ENCODE measurements at places on chromosomes 2 and 18.

DNA sequence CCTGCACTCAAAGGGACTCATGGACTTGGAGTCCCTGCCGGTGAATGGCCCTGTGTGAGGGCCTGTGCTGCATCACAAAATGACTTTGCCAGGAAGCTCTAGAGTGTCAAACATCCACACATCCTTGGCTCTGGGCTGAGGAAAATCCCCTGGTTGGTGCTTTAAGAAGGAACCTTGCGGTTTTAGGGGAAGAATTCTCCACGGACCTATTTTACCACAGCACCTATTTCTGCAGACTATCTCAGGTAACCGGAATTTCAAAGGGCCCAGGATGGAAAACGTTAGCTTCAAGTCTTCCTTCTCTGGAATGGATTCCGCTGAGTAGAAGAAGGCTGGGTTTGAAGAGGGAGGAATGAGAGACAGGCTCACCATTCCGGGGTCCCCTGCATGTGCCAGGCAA is 166.2 kb downstream of the ALK start:
- DNase-seq, result no peak

DNA sequence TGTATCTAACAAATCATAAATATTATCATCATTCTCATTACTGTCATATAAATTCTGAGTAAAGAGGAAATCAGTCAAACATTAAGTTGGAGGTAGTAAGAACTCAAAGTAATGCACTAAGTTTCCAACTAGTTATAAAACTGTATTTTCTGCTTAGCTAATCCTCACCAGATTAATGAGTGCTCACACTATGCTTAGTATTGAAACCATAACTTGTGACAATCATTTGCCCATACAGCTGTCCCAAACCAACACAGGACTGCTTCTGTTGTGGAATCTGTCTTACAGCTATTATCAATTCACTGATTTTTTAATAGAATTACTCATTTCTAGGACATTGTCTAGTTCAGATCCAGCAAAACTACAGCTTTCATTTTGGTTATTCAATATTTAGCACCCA is 41.5 kb upstream of the TANK start:
- DNase-seq, result no peak

DNA sequence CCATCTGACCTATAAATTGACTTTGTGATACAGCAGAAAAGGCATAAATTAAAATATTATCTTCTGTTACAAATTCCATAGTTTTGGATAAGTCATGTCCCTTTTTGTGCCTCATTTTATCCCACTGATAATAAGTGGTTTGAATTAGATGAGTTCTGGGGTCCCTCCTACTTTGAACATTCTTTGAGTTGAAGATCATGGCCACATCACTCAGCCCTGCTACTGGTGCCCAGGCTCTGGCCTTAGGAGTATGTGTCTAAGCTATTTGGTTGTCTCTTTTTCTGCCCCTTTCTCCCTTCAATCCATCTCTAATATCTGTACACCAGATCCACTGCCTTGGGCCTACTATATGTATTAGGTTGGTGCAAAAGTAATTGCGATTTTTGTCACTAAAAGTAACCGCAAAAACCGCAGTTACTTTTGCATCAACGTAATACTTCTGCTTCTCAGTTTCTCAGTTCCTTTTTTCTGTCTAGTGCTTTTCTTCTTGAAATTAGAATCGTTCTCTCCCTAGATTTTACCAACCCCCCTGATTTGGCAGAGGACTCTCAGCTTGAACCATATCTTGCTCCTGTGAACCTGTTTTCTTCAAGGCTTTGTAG is 362.5 kb upstream of the TNP1 start:
- DNase-seq, result no peak

GRCh38 chr2:96233880-96234316 is 25.3 kb upstream of the STARD7 start:
- no peak for DNase-seq

DNA sequence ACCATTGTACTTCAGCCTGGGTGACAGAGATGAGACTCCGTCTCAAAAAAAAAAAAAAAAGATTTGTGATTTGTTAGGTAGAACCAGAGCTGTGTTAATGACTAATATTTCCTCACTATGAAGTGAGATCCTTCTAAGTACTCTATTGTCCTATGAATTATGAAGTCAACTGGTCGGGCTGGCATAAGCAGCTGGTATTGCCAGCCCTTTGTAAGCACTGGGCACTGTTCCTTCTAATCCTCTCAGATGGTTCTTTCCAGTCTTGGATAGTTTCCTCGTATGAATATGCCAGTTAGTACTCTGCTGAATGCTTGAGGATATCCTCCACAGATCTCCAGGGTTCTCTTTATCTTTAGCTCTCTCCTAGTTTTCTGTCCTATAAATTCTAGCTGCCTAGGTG is 223.1 kb upstream of the SP5 start:
- DNase-seq, result no peak

- no peak for DNase-seq
These were observed 891 bp downstream of the CAB39 start for GRCh38 chr2:230713331-230714135.

GRCh38 chr2:15047184-15047583 is 414.7 kb downstream of the LRATD1 start:
- no peak for DNase-seq

- no peak for DNase-seq
These were observed 97.2 kb downstream of the DTNA start for GRCh38 chr18:34807106-34807796.

GRCh38 chr18:60925892-60926291 is 407.3 kb upstream of the CDH20 start:
- no peak for DNase-seq

GRCh38 chr2:119174993-119175347 is 16.4 kb upstream of the C1QL2 start:
- DNase-seq, result no peak

GRCh38 chr2:240739797-240740196 is 48.1 kb downstream of the AQP12A start:
- DNase-seq, result no peak

DNA sequence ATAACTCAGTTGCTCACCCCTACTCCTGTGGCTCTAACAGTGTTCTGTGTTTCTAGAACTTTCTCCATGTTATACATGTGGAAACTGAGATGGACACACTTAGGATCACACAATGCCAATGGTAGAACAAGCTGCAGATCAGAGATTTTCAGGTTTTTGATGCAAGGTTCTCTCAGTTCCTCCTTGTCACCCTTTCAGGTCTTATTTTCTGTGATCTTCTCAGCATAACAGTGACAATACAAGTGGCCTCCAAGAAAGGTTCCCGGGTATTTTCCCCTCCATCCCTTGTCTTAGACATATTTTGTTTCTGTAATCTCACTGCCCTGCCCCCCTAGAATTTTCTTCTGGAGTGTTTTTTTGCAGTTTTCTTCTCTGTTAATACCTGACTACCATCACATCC is 6.2 kb upstream of the MGAT5 start:
- DNase-seq, result no peak

DNA sequence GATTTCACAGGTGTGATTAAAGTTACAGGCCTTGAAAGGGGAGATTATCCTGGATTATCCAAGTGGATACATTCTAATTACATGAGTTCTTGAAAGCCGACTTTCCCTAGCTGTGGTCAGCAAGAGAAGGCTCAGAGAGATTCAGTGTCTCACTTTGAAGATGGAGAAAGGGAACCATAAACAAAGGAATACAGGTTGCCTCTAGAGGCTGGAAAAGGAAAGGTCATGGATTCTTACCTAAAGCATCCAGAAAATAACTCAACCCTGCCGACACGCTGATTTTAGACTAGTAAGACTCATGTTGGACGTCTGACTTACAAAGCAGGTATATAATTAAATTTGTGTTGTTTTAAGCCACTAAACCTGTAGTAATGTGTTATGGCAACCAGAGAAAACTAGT is 1095.7 kb upstream of the ZEB2 start:
- DNase-seq, result no peak

DNA sequence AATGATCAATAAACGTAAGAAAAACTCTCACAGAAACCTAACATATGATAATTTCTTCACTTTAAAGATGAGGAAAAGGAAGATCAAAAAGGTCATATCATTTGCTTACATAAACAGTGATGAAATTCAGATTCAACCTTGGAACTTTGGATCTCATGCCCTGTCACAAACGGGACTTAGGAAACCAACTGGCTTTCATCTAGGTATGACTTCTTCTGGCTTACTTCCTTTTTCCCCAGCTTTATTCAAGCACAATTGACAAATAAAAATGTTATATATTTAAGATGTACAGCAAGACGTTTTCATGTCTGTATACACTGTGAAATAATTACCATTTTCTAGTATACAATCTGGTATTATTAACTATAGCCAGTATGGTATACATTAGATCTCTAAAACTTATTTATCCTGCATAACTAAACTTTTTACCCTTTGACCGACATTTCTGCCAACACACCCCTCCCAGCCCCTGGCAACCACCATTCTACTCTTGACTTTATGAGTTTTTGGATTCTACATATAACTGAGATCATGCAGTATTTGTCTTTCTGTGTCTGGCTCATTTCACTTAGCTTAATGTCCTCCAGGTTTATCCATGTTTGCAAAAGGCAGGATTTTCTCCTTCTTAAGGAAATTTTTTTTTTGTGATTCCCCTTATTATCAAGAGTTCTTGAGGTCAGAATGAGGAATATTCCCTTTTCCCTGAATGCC is 46.0 kb upstream of the COBLL1 start:
- DNase-seq, result no peak

DNA sequence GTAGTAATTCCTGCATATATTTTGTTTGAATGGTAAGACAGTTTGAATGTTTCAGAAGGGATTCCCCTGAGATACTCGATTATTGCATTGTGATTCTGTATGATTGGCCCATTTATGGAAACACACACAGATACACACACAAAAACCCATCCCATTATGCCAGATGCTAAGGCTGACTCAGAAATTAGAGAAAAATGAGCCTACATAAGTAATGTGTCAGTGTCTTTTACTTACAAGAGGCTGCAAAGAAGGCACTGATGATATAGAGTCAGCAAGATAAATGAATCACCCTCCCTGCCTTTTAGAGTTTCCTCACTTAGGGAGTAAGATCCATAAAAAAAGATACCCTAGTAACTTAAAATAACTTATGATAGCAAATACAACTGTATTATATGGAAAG is 1481.1 kb upstream of the ACVR2A start:
- no peak for DNase-seq

DNA sequence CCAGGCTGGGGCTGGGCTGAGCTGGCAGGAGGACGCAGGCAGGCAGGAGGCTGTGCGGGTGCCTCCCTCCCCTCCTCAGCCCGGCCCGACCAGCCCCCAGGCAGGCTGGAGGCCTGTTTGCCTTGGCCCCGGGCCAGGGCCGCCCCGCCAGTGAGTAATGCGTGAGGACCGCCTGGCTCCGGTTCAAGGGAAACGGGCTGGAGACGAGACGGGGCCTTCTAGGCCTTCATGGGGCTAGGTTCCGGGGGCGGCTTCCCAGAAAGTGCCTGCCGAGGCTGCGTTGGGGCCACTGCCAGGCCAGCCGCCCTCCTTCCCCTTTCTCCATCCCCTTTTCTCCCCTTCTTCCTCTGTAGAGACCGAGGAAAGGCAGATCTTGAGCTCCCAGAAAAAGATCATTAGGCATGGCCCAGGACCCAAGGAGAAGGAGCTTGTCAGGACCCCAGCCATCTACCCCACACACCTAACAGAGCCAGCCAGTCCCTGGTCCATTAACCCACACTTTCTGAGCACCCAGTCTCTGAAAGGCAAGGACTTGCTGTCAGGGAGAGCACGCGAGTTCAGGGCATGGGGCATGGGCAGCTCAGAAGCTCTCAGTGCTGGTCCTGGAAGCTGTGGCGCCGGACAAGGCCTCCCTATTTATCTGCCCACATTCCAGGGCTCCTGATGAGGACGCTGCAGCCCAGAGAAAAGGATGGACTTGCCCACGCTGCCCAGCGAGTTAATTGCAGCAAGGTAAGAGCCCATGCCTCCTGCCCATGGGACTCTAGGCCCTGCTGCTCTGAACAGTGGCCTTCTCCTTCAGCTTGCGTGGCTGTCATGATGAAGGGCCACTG is 48.5 kb downstream of the SMAD7 start:
- peak; percentile 77 for DNase-seq

DNA sequence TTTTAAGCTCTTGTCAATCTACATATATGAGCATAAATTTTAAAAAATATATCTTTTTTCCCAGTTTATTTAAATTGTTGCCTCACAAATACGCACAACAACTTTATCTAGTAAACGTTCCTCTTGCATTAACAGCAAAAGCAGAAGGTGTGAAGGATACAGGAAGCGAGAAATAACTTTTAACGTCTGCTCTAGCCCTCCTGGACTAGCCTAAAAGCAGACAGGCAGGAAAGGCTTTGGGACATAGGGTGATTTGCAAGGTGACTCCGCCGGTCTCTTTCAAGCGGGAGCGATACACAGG is 434 bp upstream of the DUSP19 start:
- no peak for DNase-seq

DNA sequence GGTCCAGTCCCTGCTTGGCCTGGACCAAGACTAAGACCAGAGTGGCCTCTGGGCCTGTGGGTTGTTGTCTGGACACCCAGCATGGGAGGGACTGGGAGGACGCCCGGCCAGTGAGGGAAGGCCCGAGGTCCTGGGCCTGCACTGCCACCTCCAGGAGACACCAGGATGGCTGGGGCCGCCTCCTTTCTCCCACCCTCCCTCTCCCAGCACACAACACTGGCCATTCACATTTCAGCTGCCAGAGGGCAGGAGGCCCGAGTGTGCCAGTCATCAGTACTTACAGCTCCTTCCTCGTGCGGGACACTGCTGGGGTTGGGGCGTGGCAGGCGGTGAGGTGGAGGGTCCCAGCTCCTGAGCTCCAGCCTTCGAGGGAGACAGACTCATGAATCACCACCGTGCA is 133.5 kb downstream of the ASB1 start:
- DNase-seq, result no peak

- no peak for DNase-seq
These were observed 45.7 kb downstream of the KCNF1 start for GRCh38 chr2:10957391-10957790.

DNA sequence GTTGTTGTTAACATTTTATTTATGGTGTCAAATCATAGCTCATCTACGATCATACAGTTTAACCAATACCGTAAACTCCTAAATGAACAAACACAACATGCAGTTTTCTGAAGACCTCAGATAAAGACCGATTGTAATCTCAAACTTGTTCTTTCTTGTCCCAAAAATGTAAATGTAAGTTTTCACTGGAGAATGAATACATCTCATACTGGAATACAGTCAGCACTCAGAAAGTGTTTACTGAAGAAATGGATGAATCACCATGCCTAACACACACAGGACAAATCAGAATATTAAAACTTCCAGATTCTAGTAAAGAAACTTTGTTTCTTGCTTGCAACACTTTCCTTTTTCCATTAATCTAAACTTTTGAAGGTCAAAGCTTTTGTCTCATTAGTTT is 380.5 kb downstream of the DLGAP1 start:
- DNase-seq, result no peak

All from NCI-H446 (cell line).